Activated CD8-positive, alpha-beta memory T cell treated with anti-CD3 and anti-CD28 coated beads for 1 hour (primary cell): ENCODE measurements at places on chromosomes 12 and 14.

- DNase-seq, result no peak
Measured at GRCh38 chr12:75814851-75815754, 216.5 kb downstream of the PHLDA1 start.

DNA sequence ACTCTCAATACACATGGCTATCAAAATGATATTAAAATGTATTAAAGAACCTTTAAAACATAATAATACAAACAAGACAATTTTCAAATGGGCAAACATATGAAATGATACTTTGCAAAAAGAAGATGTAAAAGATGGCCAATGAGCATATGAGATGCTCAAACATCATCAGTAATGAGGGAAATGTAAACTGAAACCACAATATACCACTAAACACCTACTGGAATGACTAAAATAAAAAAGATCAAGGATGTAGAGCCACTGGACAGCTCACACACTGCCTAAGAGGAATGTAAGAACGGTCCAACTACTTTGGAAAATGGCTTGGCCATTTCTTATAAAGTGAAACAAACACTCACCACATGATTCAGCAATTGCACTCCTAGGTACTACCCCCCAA is 97.2 kb upstream of the BBS10 start:
- DNase-seq, result no peak

DNA sequence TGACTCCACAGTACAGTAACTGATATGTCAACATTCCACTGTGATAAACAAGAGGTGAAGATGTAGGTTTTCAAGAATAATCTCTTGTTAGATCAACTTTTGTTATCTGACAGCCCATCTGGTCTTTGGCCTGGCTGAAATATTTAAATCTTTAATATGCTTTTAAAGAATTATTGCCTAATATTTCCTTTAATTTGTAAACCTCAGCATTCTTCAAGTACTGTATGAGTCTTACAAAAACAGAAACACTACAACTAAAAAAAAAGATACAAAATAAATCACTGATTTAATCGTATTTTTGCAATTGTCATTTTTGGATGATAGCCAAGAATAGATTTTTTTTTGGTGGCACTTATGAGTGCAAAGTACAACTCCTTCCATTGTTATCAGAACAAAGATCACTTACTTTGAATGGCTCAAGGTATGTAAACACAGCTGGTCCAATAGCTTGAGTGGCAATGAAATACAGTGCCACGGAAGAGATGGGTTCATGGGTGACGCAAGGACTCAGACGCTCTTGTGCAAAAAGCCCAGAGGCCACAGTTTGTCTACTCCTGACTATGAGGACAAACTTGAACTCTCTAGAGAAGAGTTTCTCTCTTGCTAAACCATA is 109.5 kb downstream of the PAX9 start:
- DNase-seq, result no peak

- no peak for DNase-seq
Measured at GRCh38 chr14:54127526-54127925, 170.9 kb upstream of the BMP4 start.

DNA sequence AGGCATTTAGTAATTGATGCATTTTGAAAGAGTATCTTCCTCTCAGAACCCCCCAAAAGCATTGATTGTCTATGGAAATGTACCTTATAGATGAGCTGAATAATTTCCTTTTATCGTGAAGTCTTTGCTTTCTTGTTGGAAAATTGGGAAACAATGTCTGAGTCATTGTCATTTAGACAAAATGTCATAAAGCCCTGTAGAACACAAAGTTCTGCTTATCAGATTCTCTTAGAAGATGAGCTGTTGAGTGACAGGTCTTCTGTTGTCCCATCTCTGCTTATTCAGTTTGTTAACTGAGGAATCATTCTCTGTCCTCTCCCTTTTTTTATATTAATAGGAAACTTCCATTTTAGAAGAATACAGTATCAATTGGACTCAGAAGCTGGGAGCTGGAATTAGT is 22.9 kb downstream of the MAPKAPK5 start:
- no peak for DNase-seq

GRCh38 chr14:91417983-91418386 is 365 bp upstream of the CCDC88C start:
- no peak for DNase-seq

DNA sequence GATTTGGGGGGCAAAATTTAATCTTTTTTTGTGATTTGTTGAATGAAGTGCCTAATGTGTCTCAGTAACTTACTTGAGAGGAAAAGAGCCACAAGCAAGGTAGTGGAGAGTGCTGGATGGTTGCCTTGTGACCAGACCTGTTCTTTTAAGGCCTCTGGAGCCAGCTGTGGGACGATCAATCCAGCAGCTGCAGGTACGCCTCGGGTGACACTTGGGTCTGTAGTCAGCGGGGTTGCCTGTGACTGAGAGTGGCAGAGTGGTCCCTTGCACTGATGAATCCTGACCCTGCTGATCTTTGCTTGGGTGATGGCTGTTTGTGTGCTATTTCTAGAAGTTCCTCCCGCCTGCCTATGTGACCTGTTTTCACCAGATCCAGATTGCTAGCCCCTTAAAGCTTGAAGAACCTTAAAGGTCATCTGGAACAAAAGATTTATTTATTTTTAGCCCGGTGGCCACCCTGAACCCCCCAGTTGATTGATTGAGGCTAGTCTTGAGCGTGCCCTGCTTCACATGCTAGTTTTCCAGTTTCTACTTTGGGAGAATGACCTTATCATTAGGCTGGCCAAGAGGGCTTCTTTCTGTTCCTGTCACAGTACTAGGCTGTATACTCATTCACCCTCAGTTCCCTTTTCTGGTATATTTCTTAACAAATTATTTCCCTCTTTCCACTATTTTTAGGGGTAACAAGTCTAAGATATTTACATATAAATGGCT is 23.2 kb downstream of the PRKCH start:
- DNase-seq, result no peak

GRCh38 chr12:90301095-90301494 is 592.5 kb upstream of the ATP2B1 start:
- no peak for DNase-seq

DNA sequence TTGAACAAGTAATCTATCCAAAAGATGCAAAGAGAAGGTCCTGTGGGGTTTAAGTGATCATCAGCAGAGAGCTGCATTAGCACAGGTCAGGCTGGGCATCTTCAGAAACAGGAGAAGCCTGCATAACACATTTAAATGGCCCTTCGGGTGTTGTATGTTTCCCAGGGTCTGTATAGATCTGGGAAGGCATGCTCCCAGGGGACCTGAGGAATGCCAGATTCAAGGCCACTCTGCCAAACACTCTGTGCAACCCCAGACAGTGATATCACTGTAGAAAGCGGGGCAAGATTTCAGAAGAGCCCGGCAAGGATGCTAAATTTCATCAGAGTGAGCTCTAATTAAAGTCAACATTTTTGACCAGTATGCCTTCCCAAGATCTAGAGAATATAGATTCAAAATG is 92.9 kb downstream of the ARMH4 start:
- no peak for DNase-seq

- DNase-seq, result no peak
Measured at GRCh38 chr12:108939594-108939993, 59.7 kb downstream of the DAO start.

DNA sequence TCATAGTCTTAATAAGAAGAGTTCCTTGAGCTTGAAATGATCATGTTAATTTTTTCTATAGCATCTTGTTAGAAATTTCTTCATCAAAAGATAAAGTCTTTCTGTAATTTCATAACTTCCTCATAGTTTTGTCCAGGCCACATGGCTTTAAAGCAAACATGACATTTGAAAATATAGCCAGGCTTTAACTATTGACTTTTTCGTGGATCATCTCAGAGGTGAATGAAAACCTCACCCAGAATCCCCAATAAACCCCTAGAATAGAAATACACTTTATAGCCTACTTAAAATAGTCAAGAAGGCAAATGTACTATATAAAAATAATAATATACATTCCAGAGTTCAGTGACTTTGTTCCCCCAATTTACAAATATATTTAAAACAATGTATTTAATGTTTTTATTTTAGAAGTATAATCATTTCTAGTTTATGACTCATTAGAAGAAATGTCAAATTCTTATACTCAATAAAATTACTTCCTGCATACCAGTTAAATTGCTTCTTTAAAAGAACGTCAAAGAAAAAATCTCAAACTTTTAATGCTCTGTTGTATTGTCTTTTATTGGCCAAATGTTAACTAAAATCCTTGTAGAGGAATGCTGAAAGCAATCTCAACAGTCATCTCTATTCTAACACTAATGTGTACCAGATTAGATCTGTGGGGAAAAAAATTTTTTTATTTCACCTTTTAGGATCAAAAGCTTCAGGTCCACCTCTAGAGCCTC is 21.6 kb downstream of the EXOC5 start:
- no peak for DNase-seq

GRCh38 chr14:70884595-70885342 is 22.5 kb upstream of the PCNX1 start:
- no peak for DNase-seq

DNA sequence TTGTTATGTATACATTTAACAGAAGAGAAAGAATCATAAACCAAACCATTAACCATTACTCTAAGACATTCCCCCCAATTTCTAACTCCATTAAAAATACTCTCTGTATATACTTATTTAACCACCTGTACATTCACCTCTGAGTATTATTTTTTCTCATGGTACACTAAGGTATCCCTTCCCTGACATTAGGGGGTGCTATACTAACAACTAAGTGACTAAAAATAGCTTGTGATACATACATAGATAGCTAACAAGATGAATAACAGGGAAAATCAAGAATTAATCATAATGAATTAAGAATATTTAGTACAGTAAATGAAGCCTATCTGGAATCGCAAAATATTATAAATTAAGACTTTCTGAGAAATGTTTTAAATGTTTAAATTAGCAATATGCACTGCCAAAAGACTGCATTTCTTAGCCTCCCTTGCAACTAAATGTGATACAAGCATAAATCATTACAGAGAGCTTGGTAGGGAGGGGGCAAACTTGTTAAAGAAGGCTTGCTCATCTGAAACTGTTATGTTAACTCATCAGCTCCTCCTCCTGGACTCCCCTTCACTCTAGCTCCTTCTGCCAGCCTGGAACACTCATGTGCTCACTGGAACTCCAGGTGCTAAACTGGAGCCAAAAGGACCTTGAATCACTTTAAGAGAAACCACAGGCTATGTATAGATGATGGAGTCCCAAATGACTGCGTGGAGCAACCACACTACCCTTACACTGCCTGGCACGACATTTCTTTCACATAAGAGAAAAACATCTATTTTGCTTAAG is 14.9 kb downstream of the C2CD5 start:
- no peak for DNase-seq

DNA sequence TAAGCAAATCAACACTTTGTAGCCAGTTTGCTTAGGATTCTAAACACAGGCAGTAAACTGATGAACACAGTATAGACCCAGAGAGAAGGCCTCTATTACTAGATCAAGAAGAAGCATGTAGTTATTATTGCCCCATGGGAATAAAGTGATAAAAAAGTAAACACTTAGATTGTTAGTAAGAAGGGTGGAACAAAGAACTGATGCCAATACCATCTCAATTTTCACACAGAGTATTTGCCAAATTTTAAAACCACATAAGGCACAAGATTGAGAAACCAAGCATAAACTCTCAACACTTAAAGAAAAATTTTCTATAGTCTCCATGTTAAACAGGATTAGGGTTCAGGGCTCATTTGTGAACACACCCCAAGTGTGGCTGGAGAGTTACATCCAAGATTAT is 77.0 kb upstream of the SYT1 start:
- no peak for DNase-seq

DNA sequence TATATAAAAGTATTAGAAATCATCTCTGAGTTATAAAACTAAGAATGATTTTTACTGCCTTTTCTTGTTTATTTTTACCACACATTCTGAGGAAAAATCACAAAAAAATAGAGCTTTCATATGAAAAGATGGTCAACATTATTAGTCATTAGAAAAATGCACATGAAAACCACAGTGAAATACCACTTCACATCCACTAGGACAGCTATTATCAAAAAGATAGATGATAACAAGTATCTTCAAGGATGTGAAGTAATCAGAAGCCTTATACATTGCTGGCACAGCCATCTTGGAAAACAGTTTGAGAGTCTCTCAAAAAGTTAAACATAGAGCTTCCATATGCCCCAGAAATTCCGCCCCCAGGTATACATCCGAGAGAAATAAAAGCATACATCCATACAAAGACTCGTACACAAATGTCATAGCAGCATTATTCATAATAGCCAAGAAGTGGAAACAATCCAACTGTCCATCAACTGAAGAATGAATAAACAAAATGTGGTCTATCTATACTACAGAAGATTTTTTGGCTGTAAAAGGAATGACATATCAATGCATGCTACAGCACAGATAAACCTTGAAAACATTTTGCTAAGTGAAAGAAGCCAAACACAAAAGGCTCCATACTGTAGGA is 523.9 kb downstream of the FUT8 start:
- DNase-seq, result no peak

DNA sequence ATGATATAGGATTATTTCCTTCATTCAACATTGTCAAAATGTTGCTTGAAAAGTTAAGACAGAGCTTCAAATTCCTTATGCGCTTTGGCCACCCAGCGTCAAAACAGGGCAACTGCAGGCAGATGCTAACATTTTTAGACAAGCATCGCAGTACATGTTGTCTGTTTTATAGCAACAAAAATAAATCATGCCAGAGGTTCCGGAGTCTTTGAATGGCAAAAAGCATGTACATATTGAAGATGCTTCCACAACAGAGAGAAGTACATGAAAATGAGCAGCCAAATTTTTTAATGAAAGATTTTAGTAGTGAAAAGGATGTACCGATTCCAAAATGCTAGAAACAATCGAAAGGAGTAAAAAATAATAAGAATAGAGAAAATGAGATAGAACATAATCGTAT is 49.8 kb upstream of the USP15 start:
- DNase-seq, result no peak

GRCh38 chr14:96486705-96487104 is 15.5 kb upstream of the PAPOLA start:
- DNase-seq, result no peak

DNA sequence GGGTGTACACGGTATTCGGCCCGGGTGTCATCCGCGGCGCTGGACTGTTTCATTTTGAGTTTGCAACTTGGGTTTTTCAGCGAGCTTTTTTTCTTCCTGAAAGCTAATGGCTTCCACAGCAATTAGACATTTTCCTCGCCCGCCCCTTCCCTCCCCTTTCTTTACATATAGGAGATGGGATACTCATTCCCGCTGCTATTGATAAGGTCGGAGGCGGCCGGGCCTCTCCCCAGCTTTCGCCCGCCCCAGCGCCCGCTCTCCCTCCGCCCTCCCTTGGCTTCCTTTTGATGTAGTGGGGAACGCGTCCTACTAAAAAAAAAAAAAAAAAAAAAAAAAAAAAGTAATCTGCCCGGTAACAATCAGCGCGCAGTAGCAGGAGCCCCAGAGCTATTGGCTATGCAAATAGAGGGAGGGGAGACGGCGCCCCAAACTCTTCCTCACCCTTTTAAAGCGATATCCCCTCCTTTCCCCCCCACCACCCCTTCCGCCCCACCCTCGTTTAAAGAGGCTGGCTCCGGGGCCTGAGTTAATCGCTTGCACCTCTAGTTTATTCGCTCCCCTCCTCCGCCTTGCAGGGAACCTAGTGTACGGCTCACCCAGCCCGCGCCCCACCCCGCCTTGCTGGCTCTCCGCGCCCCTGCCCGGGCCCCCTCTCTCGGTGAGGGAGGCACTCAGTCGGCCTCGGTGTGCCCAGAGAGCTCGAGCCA is 1.7 kb upstream of the CCND2 start:
- DNase-seq, result peak; percentile 70
